Activated T-cell treated with anti-CD3 and anti-CD28 coated beads, Interleukin-2, amount 50 U/mL, for 72 hours (primary cell): ENCODE measurements at places on chromosomes 1 and 21. TPM values are rescaled to one million over a fixed set of nuclear protein-coding genes. Genes with fewer than 3 reads are reported as not detected.

The TMCO4 gene
- total RNA-seq: 19.6 TPM

The TRIM58 gene
- total RNA-seq: 0.21 TPM

DNA sequence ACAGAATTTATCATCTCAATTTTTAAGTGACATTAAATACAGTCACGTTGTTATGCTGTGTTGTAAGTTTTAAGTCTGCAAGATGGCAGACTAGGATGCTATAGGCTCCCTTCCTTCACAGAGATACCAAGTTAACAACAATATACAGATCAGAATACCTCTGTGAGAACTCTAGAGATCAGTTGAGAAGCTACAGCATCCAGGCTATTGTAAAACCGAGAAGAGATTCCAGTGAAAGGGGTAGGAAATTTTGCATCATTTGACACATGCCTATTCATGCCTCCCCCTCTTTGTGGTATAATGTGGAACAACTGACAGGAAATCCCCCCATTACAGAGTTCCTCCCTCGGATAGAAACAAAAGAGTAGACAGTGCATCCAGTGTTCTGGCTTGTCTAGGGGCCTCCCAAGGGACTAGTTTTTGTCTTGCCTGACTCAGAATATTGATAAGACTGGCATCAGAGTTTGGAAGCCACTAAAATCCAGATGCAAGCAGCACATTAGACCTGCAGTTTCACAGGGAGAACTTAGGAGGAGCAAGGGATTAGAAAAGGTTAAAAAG is 80.6 kb downstream of the LBR start:
- H3K27ac ChIP-seq: no peak overlapping the region
- peaks cover 28% of the 10 kb centered on the region for H3K27me3 ChIP-seq
- H3K36me3 ChIP-seq: peaks cover 2% of the 10 kb centered on the region
- no peak for DNase-seq

DNA sequence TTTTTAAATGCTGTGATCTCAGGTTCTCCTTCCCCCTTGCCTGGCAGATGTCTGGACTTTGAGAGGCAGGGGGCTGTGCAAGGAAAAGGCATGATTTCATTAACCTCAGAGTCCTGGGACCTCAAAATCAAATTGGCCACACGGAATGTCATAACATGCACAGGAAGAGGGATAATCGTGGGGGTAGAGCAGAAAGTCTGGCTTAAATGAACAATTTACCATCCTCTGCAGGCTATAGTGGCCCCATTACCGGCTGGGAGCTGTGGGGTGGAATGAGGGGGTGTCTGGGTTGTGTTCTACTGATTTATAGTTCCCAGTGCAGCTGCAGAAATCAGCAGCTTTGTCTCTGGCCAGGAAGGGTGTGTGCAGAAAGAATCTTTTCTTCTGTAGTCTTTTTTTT is 10.8 kb downstream of the OPRD1 start:
- H3K36me3 ChIP-seq: no peaks in the 10 kb centered on the region
- no peak overlapping the region for H3K27ac ChIP-seq
- H3K4me1 ChIP-seq: no peaks in the 10 kb centered on the region
- H3K4me3 ChIP-seq: no peak overlapping the region
- H3K27me3 ChIP-seq: peaks cover 7% of the 10 kb centered on the region

- H3K27ac ChIP-seq: no peak overlapping the region
- H3K4me1 ChIP-seq: no peaks in the 10 kb centered on the region
- H3K27me3 ChIP-seq: peaks cover 12% of the 10 kb centered on the region
- H3K36me3 ChIP-seq: no peaks in the 10 kb centered on the region
These were observed 5.0 kb upstream of the SH2D1B start for GRCh38 chr1:162416909-162417308.

The MR1 gene
- total RNA-seq: 49.9 TPM

The CDK18 gene
- 2.3 TPM for total RNA-seq

GRCh38 chr1:153432874-153433681 is 16.8 kb downstream of the S100A7A start:
- H3K4me3 ChIP-seq: no peak overlapping the region
- no peak for DNase-seq
- H3K36me3 ChIP-seq: no peaks in the 10 kb centered on the region
- H3K4me1 ChIP-seq: no peaks in the 10 kb centered on the region
- H3K27me3 ChIP-seq: peaks cover 7% of the 10 kb centered on the region

The ERO1B gene
- total RNA-seq: 5.9 TPM

The RHD gene
- not detected for total RNA-seq

The SPAG17 gene
- total RNA-seq: not detected

- no peaks in the 10 kb centered on the region for H3K36me3 ChIP-seq
- H3K27ac ChIP-seq: no peak overlapping the region
- no peak overlapping the region for H3K4me3 ChIP-seq
These were observed 1012.4 kb downstream of the AMY1C start for GRCh38 chr1:104761961-104762570.

GRCh38 chr1:38273196-38273804 is 226.7 kb upstream of the POU3F1 start:
- no peak for DNase-seq
- no peaks in the 10 kb centered on the region for H3K4me1 ChIP-seq
- peaks cover 53% of the 10 kb centered on the region for H3K27me3 ChIP-seq
- no peak overlapping the region for H3K27ac ChIP-seq

DNA sequence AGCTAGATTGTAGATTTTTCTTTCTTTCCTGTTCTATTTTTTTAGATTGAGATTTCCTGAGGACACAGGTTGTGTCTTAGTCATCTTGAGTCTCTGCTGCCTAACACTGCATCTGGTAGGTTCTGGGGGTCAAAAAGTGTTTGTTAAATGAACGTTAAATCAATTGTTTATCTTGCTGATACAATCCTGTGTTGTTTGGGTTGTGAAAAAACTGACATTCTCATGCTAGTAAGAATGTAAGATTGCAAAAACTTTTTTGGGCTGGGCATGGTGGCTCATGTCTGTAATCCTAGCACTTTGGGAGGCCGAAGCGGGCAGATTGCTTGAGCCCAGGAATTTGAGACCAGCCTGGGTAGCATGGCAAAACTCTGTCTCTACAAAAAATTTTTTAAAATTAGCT is 3.4 kb downstream of the CTSK start:
- DNase-seq: no peak
- H3K27me3 ChIP-seq: no peaks in the 10 kb centered on the region
- H3K36me3 ChIP-seq: no peaks in the 10 kb centered on the region
- no peak overlapping the region for H3K27ac ChIP-seq
- H3K4me1 ChIP-seq: peaks cover 21% of the 10 kb centered on the region

- H3K4me3 ChIP-seq: peak overlapping the region; percentile 67
- no peak for DNase-seq
- H3K27ac ChIP-seq: peak overlapping the region; percentile 77
- H3K36me3 ChIP-seq: no peaks in the 10 kb centered on the region
- H3K27me3 ChIP-seq: no peaks in the 10 kb centered on the region
- peaks cover 90% of the 10 kb centered on the region for H3K4me1 ChIP-seq
These were observed 17.0 kb downstream of the NEK7 start for GRCh38 chr1:198173832-198174231.

The RNU1-3 gene
- 1,100 TPM for total RNA-seq

DNA sequence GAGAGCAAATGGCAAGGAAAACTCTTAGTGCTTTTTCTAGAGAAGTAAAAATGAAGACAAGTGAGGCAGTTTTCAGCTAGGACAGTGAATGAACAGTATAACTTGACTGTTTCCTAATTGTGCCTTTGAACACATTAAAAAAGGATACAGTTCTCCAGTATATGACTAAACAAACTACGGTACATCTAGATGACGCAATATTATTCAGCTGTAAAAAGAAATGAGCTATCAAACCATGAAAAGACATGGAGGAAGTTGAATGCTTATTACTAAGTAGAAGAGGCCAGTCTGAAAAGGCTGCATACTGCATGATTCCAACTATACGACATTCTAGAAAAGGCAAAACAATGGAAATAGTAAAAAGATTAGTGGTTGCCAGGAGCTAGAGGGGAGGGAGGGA is 206.3 kb downstream of the SIPA1L2 start:
- H3K27me3 ChIP-seq: peaks cover 6% of the 10 kb centered on the region
- no peak for DNase-seq
- H3K27ac ChIP-seq: no peak overlapping the region
- no peak overlapping the region for H3K4me3 ChIP-seq
- H3K36me3 ChIP-seq: peaks cover 7% of the 10 kb centered on the region
- H3K4me1 ChIP-seq: no peaks in the 10 kb centered on the region

DNA sequence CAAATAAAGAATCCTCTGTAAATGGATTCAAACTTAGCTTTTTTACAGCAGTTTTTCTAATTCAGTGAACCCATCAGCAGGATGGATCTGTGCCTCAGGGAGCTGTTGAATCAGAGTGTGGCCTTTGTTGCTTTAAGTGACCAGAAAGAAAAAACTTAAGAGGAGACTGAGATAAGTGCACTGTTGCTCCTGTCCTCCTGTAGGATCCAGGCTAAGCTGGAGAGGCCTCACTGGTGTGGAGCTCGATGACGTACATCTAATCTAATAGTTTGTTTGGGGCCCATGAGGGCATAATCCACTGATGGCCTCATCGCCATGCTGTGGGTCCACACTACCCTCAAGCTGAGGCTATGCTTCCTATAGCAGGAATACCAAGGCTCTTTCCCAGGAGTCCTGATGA is 10.6 kb downstream of the DIP2A start:
- H3K27me3 ChIP-seq: no peaks in the 10 kb centered on the region
- peaks cover 52% of the 10 kb centered on the region for H3K4me1 ChIP-seq
- DNase-seq: no peak
- H3K27ac ChIP-seq: peak overlapping the region; percentile 50

DNA sequence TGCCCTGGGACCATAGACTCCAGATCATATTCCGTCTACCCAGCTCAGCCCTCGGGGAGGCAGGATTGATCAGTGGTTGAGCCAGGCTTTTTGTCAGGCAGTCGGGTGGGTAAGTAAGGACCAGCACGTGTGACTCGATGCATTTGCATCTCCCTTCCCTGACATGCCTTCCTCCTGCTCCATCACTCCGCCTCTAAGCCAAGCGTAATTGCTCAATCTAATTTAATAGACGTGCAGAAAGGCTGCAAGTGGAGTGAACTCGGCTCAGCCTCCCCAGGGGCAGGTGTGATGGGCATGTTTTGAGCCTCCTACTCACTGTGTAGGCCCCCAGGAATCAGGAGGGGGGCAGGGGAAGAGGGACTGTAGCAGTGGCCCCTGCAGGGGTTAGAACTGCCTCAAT is 34.6 kb upstream of the GRIK3 start:
- peaks cover 15% of the 10 kb centered on the region for H3K27me3 ChIP-seq
- no peaks in the 10 kb centered on the region for H3K36me3 ChIP-seq
- H3K4me1 ChIP-seq: no peaks in the 10 kb centered on the region
- no peak overlapping the region for H3K27ac ChIP-seq
- H3K4me3 ChIP-seq: no peak overlapping the region
- no peak for DNase-seq

DNA sequence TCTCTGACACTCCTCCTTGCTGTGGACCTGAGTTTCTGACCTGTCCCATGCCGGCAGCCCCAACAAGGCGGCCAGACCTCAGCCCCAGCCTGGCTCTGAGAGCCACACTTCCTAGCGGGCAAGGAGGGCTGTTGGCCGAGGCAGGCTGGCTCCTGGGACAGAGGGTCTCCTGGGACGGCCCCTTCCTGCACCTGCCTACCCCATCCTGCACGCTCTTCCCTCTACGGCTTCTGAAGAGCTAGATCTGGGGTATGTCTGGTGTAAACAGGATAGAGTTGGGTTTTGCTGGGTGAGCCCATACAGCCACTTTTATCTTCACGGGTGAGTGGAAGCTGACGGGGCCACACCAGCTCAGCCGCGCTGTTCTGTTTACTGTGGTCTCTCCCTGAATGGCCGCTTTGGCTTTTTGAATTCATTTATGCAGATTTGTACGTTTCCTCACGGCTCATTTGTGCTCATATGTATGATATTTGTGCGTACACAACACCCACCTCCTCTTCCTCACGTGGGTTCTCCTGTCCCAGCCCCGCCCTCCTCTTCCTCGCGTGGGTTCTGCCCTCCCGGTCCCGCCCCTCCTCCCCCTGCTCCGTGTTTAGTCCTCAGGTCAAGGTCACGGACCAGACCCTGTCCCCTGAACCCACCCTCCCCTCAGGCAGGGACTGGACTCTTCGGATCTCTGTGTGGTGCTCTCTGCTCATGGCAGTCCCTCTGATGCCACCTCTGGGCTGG is 34.7 kb upstream of the POFUT2 start:
- H3K4me1 ChIP-seq: peaks cover 15% of the 10 kb centered on the region
- H3K36me3 ChIP-seq: no peaks in the 10 kb centered on the region
- H3K27ac ChIP-seq: no peak overlapping the region
- DNase-seq: no peak
- no peaks in the 10 kb centered on the region for H3K27me3 ChIP-seq

DNA sequence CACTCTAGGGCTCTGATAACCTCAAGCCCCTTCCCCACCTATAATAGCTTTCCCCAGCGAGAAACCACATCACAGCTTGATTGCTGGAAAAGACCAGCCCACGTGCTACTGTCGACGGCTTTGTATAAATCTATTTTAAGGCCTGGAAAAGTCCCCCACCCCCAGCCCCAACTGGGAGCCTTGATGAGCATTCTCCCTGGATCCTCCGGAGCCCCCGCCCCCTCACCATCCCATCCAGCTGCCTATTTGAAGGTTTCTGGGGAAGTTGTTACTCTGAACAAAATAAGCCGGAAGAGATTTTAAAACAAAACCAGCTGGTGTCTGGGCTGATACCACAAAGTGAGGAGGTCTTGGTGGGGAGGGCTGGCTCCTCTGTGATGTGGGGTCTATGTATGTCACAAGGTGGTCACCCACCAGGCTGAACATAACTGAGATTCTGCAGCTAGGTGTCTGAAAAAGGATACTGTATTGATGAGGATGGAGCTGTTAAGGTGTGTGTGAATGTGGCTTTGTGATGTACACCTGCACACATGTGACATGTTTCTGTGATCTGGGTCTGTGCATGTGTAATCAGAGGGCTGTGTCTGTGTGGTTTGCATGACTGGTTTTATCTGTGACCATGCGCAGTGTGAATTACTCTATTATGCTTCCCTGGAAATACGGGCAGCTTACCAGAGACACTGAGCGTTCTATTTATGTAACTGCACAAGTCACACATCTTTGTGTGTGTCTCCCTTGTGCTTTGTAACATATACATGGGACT is 25.0 kb downstream of the RIMS3 start:
- H3K4me1 ChIP-seq: peaks cover 31% of the 10 kb centered on the region
- no peak overlapping the region for H3K27ac ChIP-seq
- DNase-seq: no peak
- H3K4me3 ChIP-seq: no peak overlapping the region

DNA sequence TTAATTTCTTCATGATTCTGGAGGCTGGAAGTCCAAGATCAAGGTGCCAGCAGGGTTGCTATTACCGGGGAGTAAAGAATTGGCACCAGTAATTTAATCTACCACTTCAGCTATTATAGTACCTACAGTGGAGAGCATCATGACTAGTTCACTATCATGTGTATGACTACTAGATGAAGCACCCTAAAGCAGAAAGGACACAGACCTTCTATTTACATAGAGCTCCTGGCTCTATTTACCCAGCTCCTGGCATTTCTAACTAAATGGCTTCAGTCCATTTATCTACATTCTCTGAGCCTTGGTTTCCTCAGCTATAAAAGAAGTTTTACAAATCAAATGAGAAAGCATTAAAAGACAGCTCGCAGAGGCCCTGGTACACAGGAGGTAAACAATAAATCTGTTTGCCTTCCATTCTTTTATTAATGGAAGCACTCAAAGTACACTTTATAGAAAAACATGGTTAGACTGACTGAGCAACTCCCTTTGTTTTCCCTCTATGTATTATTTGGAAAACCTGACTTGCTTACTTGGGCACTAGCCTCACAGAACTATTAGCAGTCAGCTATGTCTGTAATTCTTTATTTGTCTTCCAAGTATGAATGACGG is 203.0 kb downstream of the SLC35F3 start:
- no peak overlapping the region for H3K27ac ChIP-seq
- DNase-seq: no peak
- no peaks in the 10 kb centered on the region for H3K4me1 ChIP-seq
- no peak overlapping the region for H3K4me3 ChIP-seq
- no peaks in the 10 kb centered on the region for H3K36me3 ChIP-seq

The AMY1A gene
- not detected for total RNA-seq

The PROX1 gene
- total RNA-seq: not detected

The KIAA1614 gene
- 0.07 TPM for total RNA-seq

The HNRNPU gene
- total RNA-seq: 319 TPM
